ENCODE measurements at places on chromosomes 1 and 21. TPM values are rescaled to one million over a fixed set of nuclear protein-coding genes. Genes with fewer than 3 reads are reported as not detected.

- DNase-seq, result no peak
Observed at GRCh38 chr1:154940213-154940560, 3.7 kb upstream of the PMVK start.

- DNase-seq, result no peak
Observed at GRCh38 chr1:221801773-221802516, 60.1 kb upstream of the DUSP10 start.

GRCh38 chr1:2791027-2791760, 10.3 kb downstream of the TTC34 start:
- DNase-seq, result no peak

DNA sequence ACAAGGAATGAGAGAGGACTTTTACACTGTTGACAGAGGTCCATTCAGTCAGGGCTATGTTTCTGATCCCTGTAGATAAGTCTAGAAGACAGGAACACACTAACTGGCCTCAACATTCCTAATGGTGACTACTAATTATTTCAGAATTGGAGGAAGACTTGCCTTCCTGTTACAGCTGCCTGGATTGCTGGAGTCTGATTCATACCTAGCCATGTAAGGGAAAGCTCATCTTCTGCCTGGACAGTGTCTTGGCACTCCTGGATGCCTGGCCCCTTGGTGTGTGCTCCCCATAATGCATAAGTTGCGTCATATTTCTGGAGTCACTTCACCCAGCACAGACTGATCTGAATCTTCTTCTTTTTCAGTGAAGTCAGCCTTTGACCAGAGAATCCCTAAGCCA, 326.0 kb upstream of the RUNX1 start:
- DNase-seq, result no peak

- no peak for DNase-seq
Observed at GRCh38 chr1:169545472-169545871, 40.8 kb downstream of the F5 start.

The TEDDM1 gene
- total RNA-seq, result not detected

- no peak for DNase-seq
Observed at GRCh38 chr1:66676613-66677298, 75.5 kb upstream of the DYNLT5 start.

The SYPL2 gene
- total RNA-seq, result not detected
